ENCODE measurements at places on chromosomes 11 and 22.

DNA sequence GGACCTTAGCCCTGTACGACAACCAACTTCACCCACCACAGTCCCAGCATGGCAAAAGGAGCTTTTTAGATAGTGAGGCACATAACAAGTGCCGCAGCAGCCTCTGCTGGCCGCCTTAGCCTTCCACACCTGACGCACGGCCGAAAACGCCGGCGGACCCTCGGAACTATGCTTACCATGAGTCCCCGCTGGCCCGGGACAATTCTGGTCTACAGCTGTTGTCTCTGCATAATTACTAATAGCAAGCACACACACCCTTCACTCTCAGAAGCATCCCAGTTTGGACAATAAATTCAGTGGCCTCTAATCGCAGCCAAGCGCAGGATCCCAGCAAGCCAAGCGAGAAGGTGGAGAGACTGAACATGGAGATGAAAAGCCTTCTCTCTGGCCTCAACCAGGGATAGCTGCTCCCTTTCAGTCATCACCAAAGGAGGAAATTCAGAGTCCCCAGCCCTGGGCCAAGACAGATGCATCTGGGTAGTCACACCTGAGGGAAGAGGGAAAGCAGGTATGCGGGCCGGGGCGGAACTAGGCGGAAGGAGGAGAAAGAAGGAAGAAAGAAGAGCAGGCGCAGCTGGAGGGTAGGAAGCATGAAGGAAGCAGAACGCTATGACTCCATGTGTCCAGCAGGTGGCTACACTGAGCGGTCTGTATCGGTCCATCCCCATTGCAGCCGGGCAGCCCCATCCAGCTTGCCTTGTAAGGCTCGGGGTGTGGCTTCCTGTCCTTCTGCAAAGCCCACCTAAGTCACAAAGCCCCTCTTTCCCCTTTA lies 40.3 kb downstream of the BUD13 start:
- DNase-seq: peak; percentile 72

DNA sequence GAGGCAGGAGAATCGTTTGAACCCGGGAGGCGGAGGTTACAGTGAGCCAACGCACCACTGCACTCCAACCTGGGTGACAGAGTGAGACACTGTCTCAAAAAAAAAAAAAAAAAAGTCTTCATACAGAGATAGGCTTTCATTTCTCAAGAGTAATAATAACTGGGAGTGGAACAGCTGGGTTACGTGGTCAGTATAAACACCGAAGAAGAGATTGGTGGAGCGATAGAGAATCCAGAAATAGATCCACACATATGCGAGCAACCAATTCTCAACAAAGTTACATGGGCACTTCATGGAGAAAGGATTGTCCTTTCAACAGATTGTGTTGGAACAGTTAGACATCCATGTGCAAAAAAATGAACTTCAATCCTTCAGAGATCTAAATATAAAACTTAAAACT lies 24.6 kb downstream of the ZBED4 start:
- no peak for DNase-seq

GRCh38 chr22:20138417-20138738 lies 6.8 kb downstream of the ZDHHC8 start:
- no peak for DNase-seq

DNA sequence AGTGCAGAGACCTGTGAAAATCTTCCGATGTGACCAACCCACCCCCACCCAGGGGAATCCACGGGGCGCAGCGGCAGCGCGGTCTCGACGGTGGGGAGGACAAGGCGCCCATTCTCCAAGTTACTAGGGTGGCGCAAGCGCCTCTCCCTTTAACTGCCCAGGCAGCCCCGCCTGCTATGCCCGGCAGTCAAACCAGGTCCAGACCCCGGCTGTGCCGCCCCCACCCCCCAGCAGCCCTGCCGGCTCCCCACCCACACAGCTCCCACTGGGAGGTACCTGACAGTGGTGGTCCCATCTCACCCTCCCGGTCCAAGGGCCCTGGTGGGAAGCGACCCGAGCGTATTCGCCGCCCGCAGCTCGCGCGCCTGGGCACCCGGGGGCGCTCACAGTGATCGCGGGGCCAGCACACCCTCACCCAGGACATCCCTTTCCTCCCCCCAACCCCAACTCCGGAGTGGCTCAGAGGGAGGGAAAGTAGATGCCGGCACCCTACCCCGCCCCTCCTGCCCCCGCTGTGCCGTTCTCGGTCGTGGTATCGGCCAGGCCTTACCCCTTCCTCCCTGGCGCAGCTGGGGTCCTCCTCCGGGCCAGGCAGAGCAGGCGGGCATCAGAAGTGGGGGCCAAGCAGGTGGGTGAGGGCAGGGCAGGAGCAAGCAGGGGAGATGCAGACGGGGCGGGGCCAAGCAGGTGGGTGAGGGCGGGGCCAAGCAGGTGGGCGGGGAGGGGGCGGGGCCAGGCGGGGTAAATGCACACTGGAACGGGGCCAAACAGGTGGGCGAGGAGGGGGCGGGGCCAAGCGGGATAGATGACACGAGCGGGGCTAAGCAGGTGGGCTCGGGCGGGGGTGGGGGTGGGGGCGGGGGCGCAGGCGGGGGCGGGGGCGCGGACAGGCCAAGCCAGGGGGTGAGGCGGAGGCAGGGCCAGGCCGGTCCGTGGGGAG lies at the start of gene TRPM5:
Gene TRPM5, minus strand, starts transcription at position 634 of the 940 bp plus-strand sequence. CDS start 21,478 bp downstream, outside the sequence.
- DNase-seq: no peak

GRCh38 chr22:22450343-22450839 lies 58.2 kb downstream of the ZNF280B start:
- no peak for DNase-seq

- DNase-seq: no peak
These were observed 71.8 kb upstream of the PAX6 start for GRCh38 chr11:31882951-31883392.

DNA sequence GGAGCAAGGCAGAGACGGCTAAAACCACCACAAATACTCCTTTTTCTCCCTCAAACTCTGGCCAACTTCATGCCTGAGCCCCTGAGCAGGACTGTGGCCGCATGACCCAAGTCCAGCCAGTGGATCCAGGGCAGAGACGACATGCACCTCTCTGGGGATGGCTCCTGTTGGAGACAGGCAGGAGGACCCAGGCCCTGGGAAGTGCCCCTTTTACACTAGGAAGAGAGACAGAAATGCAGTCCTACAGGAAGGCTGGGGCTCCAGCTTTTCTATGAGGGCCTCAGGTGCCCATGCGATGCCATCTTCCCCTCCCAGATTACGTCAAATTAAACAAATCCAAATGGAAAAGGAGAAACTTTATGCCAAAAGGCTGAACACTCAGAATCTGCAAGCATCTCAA lies 498.0 kb downstream of the BRD1 start:
- peak; percentile 22 for DNase-seq

DNA sequence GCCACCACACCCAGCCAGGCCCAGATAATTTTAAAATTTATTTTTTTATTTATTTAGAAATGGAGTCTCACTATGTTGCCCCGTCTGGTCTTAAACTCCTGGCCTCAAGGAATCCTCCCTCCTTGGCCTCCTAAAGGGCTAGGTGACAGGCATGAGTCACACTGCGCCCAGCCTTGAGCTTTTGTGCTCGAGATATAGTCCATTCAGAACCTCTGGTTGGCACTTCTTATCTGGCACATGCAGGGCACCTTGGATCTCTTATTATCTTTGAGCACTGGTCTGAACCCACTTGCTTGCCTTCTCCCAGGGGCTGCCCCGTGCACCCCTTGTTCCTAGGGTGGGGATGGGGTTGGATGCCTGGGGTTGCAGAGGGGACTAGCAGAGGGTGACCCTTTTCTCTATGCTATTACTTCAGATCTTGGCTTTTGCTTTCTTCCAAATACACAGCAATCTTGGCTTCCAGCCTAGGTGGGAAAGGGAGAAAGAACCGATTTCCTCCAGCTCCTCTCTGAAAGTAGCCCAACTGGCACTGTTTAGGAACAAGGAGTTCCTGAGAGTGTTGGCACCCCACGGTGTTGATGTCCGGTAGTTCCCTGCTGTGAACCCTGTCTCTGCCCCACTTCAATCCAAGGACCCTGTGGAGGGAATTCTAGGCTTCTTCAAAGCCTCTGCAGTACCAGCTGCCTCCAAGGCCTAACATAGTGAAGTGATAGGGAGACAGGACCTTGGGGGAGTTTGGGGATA lies 1.3 kb upstream of the SLC3A2 start:
- DNase-seq: no peak

DNA sequence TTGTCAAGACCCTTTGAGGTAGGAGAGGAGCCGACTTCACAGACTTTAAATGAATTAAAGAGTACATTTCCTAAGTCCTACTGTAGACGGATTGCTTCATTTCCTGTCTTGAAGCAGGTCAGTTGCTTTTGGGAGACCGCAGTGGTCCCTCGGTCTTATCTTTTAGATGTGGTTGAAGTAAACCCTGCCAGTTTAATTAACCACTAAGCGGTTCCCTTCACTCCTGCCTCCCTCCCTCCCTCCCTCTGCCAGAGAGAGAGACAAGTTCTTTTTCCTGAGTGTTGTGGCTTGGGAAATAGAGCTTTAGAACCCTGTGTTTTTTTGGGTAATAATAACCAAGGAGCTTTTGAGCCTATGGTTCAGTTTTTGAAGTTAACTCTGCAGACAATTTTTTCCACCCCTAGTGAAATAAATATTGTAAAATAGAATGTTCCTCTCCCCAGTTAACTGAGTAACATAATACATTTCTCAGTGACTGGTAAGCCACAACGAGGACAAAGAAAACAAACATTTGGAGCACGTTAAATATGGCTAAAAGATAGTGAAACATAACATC lies 147.5 kb downstream of the LDLRAD3 start:
- DNase-seq: no peak

DNA sequence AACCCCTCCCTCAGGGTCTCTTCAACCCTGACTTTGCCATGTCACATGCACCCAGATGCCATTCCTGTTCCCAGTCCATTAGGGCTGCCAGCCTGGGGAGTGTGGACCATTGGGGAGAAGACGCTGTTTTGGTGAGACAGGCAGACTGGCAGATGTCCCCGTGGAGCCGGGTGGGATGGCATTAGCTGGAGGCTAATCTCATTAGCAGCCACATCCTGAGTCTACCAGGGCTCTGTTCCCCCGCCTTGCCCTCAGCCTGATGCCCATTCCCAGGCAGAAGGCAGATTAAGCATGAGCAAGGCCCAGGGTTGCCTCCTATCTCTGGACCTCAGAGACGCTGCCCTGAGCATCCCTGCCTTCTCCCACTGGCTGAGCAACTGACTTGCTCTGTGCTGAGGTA lies 46.4 kb upstream of the ALX4 start:
- no peak for DNase-seq

DNA sequence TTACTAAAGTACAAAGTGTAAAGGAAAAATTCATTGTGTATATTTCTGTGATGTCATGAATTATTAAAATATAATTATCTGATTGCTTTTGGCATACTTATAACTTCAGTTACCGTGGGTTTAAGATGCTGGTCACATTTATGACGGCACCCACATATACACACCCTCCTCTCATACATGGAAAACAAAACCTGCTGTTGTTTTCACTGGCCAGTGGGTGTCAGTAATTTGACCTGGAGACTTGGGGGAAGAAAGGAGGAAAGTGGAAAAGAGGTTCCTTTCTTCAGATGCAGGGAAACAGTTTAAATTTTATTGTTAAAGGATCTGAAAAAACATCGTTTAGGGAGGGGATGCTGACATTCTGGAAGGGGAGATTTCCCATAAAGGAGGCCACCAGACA lies 742 bp upstream of the BBOX1 start:
- no peak for DNase-seq

- DNase-seq: no peak
These were observed 548.0 kb downstream of the ETS1 start for GRCh38 chr11:128039140-128040021.

DNA sequence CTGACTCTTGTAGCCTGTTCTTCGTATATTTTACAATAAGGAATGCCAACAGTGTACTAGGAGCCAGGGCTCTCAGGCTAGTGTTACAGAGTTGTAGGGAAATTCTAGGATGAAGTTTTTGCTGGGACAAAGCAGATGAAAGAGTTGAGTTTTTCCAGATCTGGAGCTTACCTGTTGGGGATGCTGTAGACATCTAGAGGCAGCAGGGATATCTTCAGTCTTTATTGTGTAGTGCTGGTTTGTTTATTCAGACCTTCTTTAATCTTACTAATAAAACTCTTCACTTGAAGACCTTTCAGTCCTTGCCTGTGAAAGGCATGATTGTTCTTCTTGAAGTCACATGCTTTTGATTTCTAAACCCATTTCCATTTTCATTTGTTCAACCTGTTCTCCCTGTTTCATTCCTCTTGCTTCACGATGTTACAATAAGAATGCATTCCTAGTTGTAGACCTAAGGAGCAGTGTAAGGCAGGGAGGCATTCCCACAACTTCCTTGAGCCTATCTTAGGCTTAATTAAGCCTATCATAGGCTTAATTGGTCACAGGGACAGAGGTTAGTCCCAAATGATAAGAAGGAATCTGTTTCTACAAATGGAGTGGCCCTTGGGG lies 7.9 kb upstream of the SLC37A2 start:
- no peak for DNase-seq

DNA sequence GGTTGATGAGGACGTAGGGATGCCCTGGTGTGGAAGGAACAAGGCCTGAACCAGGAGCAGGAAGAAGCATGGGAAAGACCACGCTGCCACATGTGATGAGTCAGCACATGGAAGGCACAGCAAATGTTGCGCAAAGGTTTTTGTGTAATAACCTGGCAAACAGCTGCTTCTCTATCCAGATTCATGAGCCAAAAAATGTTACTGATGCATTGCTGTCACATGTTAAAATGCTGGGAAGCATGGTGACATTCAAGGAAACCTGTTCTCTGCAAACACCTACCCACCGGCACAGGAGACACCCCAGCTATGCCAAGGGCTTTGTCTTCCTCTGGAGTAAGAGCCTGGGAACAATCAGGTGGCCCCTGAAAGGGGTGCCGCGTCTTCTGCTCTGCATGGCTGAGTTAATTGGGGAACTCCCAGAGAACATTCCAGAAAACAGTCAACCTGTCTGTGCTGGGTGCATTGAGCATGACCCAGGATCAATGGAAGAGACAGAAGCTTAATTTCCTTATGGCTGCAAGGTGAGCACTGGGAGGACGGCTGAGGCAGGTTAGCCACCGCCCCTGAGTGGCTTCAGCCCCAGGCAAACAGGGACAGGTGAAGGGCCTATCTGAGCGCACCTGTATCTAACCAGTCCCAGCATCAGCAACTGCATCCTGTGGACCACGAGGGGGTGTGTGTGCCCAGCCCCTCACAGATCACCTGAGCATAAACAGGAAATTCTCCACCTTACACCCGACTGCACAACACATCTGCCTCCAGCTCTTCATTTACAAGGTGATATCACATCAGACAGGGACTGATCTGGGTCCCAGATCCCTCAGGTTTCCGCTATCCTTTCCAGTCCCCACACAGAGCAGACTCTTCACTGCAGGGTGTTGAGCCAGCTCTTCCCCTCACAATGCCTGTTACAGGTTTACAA lies 108.4 kb downstream of the GGTLC2 start:
- no peak for DNase-seq

DNA sequence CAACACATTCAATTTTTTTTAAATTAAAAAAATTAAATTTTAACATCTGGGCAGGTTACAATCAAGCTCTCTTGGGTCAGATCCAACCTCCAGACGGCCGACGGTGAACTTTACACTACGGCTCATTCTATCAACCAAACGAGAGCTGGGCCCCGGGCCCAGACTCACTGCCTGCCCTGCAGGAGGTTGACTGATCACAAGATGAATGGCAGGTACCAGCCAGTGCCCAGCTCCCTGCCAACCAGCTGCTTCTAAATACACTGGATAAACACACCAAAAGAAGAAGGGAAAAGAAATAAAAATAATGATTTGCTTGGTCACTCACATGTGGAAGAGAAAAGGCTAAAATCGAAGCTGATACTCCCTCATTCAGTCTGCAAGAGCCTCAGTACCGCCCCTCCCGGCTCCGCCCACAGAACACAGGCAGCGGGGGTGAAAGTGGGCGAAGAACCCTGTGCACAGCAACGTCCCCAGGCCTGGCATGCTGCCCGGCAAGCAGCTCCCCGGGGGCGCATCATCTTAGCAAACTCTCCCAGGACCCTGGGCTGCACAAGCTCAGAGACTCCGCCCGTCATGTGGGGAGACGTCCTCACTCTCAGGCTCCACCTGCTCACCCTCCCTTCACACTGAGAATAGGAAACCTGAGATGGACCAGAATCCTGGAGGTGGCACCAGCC lies 303.4 kb downstream of the SHANK2 start:
- DNase-seq: no peak

Data from sciatic nerve (tissue), 2 donors.